ENCODE measurements at places on chromosomes 1 and 21. TPM values are rescaled to one million over a fixed set of nuclear protein-coding genes. Genes with fewer than 3 reads are reported as not detected.

Gene HCRTR1
- 0.18 TPM for polyA plus RNA-seq

GRCh38 chr1:206540044-206540780, 32.9 kb downstream of the RASSF5 start:
- no peak for DNase-seq

GRCh38 chr1:170318141-170318540, 172.4 kb downstream of the NTMT2 start:
- no peak for DNase-seq

DNA sequence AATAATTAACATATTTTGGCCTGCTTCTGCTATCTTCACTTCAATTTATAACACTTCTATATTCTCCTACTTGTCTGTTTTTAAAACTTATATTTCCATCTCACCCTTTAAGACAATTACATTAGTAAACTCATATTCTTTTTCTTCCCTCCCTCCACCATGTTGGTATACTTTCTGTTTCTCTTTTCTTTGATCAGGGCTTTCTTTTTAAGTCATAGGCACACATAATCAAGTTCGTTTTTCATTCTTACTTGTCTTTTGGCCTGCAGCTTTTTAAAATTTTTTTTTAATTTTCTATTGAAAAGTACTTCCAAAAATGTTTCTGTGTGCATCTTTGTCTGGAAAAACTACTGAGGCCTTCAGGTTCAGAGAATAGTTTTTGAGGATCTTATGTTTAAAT, 2.3 kb downstream of the PYHIN1 start:
- no peak for DNase-seq

DNA sequence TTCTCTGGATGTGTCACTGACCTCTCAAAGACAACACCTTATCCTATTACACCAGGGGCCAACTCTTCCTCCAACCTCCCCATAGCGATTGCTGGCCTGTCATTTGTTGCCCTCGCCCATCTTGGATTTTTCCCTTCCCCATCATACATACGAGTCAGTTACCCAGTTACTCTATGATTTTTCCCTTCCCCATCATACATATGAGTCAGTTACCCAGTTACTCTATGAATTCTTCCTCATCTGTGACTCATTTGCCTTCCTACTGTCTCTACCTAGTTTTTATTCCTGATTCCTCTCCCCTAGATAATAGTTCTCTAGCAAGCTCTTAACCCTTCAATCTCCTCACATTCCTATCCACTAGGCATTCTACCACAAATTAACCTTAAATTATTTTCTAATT, 178.8 kb downstream of the NR5A2 start:
- DNase-seq: no peak

GRCh38 chr1:172322219-172323061, 98.0 kb upstream of the C1orf105 start:
- no peak for DNase-seq

DNA sequence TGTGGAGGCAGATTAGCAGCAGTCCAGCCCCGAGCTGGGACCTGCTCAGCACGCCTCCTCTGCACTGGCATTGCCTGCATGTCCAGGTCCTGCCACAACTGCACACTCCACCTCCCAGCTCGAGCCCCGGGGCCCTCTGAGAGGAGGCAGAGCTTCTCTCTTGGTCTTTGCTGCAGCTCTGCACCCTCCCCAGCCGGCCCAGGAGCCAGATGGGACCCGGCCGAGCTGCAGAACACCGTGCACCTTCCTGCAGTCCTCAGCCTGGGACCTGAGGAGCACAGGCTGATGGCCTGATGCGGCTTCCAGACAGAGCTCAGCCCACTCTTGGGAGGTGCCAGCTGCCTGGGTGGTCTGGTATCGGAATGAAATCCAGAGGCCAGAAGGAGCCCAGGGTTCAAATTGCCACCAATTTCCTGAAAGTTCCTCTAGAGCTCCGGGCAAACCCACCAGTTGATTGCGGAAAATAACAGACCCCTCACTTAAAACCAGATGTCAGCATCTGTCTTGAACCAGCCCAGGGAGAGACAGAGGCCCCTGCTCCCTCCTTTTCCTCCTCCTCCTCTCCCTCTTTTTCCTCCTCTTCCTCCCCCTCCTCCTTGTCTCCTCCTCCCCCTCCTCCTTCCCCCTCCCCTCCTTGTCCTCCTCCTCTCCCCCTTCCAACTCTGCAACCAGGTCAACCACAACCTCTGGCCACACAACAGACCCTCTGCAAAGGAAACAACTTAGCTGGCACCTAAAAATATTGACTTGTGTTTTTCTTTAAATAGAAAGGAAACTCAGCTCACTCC, 10.6 kb upstream of the SPSB1 start:
- no peak for DNase-seq

DNA sequence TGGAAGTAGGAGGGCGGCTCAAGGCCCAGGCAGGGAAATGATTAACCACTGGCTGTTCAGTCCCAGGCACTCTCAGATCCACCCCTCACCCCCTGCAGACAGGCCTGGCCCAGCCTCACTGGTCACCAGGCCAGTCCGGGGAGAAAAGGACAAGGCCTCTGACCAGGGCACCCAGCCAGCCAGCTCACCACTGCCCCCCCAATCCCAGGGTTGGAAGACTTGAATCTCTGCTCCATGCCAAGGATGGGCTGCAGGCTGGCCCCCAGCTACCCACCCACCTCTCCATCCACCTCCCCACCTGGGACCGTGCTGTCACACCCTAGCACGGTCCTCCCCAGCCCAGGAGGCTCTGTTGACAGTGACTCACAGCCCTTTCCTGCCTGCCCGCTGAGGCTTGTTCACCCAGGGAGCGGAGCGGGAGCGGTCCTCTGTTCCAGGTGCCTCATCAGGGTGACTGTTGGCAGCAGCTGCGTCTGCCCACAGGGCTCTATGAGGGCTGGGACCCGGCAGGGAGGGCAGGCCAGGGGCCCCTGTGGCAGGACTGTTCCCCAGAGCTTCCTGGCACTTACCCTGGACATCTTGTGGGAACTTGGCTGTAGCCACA, 2.2 kb downstream of the LAD1 start:
- no peak for DNase-seq

- DNase-seq: no peak
Measured at GRCh38 chr1:182111496-182111895, 50.0 kb upstream of the ZNF648 start.

DNA sequence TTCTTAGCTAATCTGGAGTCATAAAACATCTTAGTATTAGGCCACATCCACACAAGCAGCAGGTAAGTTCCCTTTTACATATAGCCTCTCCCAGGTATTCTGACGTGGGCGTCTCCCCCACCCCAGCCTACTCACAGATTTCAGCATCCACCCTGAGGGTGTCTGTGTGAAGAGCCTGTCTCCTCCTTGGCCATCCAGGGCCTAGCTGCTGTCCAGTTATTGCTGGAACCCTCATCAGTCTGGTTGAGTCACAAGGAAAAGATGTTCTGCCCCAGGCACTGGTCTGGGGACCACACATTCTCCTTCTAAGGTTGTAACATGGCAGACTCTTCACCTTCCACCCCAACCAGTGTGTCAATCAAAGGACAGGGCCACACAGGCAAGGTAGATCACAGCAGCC, 57.6 kb downstream of the ETS2 start:
- DNase-seq: no peak

- DNase-seq: no peak
Measured at GRCh38 chr1:59409549-59409948, 112.7 kb downstream of the FGGY start.

DNA sequence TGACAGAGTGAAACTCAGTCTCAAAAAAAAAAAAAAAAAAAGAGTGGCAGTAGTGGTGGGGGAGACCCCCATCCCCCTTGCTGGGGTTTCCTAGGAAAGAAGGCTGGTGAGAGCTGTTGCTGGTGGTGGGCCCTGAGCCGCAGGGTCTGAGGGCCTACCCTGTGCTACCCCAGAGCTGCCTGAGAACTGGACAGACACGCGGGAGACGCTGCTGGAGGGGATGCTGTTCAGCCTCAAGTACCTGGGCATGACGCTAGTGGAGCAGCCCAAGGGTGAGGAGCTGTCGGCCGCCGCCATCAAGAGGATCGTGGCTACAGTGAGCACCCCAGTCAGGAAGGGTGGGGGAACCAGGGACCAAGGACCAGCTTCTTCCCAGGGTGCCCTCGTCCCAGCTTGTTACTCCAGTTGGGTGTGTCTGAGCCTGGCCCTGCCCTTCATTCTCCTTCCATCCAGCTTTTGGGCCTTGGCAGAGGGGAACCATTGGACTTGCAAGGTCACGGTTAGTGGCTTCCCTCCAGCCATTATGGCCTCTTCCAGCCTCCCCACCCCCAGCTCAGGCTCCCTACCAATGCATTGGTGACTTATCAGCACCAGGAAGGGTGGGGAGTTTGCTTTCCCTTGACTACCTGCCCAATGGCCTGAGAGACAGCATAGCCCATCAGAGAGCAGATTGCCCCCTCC, 10.5 kb downstream of the LDLRAP1 start:
- no peak for DNase-seq
